Activated naive CD4-positive, alpha-beta T cell treated with Interleukin-2 at 50 U/mL for 16 hours (primary cell): ENCODE measurements at places on chromosomes 3 and 15.

DNA sequence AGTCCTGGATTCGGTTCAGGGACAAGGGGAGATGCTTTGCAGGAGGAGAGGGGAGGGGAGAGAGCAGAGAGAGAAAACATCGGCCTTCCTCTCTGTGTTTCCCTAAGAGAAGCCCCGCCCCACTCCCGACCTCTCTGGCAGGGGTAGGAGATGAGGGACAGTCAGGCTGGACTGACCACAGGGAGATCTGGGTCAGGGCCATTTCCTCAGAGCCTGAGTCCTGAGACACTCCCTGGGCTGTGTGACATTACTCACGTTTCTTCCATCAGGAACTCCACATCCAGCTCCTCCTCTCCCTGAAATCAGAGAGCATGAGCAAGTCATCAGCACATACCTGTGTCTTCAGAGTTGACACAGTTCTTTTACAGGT lies 9.1 kb downstream of the PLA2G4D start:
- DNase-seq = no peak

DNA sequence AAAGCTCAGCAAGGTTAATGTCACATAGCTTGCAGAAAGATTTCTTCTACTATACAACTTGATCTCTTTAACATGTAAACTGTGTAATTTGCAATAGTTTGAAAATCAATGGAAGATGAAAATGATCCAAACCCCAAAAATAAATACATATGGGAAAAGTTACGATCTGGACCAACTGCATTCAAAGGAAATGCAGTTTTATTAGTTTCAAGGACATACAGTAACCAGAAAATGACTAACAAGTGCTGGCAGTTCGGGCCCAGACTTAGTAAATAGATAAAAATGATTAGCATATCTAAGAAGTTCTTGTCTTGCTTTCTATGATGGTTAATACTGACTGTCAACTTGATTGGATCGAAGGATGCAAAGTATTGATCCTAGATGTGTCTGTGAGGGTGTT lies 37.3 kb upstream of the LEKR1 start:
- no peak for DNase-seq

GRCh38 chr3:133296981-133297380 lies 102.9 kb upstream of the BFSP2 start:
- no peak for DNase-seq

GRCh38 chr15:90031231-90031791 lies 30.2 kb downstream of the ZNF710 start:
- no peak for DNase-seq

- DNase-seq = no peak
These were observed 1.8 kb downstream of the NUSAP1 start for GRCh38 chr15:41334293-41335120.

DNA sequence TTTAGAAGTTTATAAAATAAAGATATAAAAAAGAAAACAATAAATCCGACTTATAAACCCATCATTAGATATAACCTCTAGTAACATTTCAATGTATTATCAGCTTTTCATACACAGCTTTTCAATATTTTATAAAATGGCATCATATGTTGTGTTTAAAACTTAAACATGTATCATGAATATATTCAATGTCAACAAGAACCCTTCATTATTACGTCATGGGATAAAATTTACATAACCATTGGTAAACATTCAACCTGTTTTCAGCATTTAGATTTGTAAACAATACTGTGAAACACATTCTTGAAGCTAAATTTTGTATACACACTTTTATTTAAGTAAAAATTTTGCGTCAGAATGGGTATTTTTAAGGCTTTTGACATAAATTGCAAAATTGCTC lies 153.4 kb upstream of the SOX14 start:
- no peak for DNase-seq

GRCh38 chr3:186939536-186939935 lies 9.2 kb downstream of the ST6GAL1 start:
- DNase-seq = no peak

DNA sequence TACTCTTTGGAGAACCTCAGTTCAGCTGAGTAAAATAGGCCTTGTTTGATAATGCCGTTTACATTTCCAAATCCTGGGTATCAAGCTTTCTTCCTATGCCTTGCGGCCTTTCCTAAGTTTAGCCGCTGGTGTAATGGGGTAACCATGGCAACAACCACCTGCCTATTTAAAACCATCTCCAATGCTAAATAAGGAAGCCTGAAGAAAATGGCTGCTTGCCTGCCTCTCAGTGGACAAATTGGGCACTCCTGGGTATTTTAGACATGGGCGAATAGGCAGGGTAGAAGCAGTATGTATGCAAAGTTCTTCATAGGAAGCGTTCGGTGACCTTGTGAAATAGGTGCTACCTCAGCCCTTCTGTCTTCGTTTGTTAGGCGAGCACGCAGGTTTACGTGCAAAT lies 122.7 kb downstream of the DGKG start:
- DNase-seq = no peak

GRCh38 chr3:49406571-49407565 lies 4.9 kb downstream of the RHOA start:
- no peak for DNase-seq

DNA sequence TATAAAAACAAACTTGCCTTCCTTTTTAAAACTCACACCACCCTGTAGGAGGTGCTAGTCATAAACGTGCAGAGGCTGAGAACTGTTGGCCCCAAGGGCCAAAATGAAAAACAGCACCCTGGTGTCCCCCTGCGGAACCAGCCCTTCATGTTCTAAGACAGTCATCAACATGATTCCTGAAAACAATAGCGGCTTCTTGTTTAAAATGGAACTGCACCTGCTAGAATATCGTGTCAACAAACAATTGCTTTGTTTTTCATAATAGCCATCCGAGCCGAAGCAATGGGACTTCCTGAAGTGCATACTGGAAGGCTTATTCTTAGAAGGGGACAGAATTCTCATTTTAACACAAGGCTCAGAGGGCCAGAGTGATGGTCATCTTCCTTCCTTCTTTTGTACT lies 43.7 kb downstream of the MECOM start:
- no peak for DNase-seq

DNA sequence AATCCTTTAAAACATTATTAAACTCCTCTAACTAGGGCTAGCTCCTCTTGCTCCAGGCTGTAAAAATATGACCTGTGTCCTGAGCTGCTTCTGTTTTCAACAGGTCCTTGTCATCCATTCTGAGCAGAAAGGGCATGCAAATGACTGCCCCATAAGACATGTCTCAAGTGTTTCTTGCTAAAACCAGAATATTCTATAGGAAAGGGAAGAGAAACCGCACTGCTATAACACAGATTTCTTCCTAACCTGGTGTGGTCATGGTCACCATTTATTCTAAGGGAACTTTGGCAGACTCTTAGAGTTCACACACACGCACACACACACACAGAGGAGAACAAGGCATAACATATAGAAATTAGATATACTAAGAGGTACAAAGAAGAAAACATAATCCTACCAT lies 34.2 kb upstream of the B3GNT5 start:
- DNase-seq = no peak

- no peak for DNase-seq
These were observed 36.8 kb upstream of the TRH start for GRCh38 chr3:129937717-129938116.

GRCh38 chr3:31210068-31210645 lies 315.7 kb upstream of the GADL1 start:
- DNase-seq = no peak

DNA sequence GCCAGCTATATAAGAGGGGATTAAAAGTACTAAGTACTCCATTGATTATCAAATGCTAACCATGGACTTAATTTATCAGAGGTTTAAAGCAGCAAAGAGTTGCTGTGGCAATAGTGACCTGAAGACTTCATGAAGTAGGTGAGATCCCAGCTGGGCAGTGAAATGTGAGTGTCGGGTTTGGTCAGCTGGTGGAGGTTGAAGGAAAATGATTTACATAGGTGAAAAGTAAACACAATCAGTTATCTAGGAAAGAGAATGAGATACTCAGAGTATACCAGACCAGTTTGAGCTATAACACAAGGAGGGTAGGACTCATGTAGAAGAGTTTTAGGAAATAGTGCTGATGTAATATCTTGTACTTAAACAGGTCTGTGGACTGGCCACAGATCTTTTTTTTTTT lies 16.5 kb upstream of the FBXO22 start:
- no peak for DNase-seq

- DNase-seq = no peak
These were observed 10.1 kb downstream of the EFCAB12 start for GRCh38 chr3:129418041-129418973.

GRCh38 chr3:167885277-167885676 lies 149.8 kb downstream of the SERPINI1 start:
- DNase-seq = no peak

DNA sequence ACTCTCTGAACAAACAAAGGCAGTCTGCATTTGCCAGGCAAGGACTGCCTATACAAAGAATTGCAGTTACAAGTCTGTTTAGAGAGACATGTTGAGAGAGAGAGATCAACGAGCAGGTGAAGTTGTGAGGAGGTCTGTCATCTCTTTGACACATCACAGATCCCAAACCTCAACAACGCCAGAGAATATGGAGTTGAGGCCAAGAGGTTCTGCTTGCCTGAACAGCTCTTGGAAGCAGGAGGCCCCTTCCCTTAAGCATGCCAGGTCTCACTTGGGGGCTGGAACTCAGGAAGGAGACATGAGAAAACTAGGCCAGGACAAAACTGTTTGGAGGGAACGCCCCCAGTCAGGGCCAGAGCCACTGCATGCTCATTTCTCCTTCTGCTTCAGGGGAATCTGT lies 22.3 kb upstream of the MUSTN1 start:
- DNase-seq = no peak

GRCh38 chr3:54056521-54056920 lies 65.8 kb upstream of the CACNA2D3 start:
- DNase-seq = no peak

GRCh38 chr3:133805384-133805701 lies 272 bp upstream of the SRPRB start:
- no peak for DNase-seq

DNA sequence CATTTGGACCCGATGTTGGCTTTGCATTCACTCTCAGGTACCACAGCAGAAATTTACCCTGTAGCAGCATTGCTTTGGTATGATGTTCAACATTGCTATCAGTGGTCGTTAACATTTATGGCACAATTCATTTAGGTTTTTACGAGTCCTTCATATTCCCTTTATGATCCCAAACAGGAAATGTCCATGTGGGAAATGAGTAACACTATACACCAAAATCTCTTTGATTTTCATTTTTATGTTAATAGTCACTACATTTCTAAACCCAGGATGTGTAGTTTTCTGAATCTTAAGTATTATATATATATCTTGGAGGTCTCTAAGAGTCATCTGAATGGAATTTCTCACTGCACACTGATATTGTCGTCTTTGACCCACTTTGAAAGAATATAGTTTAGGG lies 78.5 kb upstream of the RBMS3 start:
- no peak for DNase-seq

- no peak for DNase-seq
These were observed 86.3 kb upstream of the TCF12 start for GRCh38 chr15:56832125-56832524.

DNA sequence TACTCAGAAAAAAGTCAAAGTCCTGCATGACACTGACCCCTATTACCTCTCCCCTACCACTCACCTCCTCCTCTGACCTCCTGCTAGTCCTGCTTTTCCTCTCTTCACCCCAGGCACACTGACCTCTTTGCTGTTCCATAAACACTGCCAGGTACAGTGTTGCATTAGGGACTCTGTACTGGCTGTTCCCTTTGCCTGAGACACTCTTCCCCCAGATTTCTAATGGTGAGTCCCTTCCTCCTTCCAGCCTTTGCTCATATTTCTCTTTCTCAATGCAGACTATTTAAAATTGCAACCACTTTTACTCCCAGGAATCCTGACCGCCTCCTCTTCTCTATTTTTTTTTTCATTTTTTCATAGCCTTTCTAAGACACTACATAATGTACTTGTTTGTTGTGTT lies 36.3 kb upstream of the UBE2E2 start:
- no peak for DNase-seq

GRCh38 chr3:31067004-31067403 lies 172.5 kb upstream of the GADL1 start:
- no peak for DNase-seq

GRCh38 chr3:72446218-72447058 lies 401.8 kb downstream of the SHQ1 start:
- no peak for DNase-seq

DNA sequence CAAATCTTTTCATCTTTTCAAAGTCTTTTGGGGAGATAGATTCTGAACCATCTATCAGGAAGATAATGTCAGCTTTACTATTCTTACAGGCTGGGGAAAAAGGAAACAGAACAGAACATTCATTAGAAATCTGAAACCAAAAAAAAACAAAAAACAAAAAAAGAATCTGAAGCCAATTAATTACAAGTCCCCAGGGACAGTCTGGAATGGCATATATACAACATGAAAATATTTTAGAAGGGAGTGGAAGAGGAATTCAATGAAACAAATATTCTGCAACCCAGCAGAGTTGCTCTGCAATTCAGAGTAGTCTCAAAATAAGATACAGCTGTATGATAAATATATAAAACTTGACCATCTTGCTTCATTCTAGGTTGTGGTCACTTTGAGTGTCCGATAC lies 41.7 kb upstream of the CAPN7 start:
- no peak for DNase-seq

- DNase-seq = no peak
These were observed 12.6 kb downstream of the FAM107A start for GRCh38 chr3:58564456-58565160.

- no peak for DNase-seq
These were observed 3.9 kb upstream of the DPP8 start for GRCh38 chr15:65521350-65521749.

DNA sequence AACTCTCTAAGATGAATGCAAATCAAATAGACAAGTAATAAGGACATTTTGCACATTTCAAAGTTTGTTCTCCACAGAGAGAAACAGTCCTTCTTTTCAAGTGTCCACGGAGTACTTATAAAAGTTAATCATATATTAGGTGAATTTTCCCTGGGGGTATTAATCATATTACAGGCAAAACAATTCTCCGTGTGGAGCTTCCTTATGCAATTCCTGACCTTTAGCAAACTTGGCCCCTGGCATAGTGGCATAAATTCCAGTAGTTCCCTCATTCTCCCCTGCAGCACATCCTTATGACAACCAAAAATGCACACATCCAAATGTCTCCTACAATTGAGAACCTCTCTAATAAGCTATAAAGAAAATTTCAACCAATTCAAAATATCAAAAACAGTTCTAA lies 34.4 kb downstream of the FSIP1 start:
- DNase-seq = no peak

- DNase-seq = no peak
These were observed 176.3 kb downstream of the ZMAT3 start for GRCh38 chr3:178895178-178895789.

DNA sequence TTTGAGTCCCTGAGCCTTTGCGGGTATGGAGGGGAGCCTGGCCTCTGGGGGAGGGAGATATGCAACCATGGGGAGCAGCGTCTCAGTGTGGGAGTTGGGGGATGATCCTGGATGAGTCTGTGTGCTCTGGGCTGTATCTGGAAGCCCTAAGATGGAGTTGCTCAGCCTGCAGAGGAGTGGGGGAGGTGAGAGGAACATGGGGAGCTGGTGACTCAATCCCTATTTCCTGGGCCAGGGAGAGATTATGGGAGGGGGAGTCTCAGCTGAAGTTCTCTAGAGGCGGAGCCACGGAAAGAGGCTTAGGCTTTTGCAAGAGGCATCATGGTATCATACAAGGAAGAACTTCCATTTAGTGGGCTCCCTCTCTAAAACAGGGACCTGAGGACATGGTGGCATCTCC lies 59.5 kb upstream of the TMEM115 start:
- no peak for DNase-seq
